Urinary bladder (tissue), 4 donors: ENCODE measurements at places on chromosomes 2 and 18.

DNA sequence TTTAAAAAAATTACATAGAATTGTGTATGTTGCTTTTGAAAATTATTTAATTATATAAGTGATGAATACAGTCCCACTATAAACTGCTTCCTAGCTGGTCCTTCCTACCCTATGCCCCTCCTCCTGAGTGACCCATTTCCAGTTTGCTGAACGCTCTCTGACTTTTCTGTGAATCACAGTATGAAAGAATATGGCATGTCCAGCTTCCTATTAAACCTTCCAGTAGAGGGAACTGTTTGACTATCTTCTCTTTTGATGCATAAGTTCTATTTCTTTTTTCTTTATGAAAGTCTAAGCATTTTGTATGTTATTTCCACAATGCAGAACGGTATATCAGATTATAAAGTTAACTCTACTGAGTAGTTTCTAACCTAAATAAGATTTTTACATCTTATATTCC lies 41.3 kb downstream of the PSMG2 start:
- DNase-seq, result no peak

- DNase-seq, result no peak
Measured at GRCh38 chr2:120221616-120222015, 1.6 kb downstream of the TMEM185B start.

GRCh38 chr2:39135690-39136259 lies 14.9 kb upstream of the SOS1 start:
- DNase-seq, result no peak

DNA sequence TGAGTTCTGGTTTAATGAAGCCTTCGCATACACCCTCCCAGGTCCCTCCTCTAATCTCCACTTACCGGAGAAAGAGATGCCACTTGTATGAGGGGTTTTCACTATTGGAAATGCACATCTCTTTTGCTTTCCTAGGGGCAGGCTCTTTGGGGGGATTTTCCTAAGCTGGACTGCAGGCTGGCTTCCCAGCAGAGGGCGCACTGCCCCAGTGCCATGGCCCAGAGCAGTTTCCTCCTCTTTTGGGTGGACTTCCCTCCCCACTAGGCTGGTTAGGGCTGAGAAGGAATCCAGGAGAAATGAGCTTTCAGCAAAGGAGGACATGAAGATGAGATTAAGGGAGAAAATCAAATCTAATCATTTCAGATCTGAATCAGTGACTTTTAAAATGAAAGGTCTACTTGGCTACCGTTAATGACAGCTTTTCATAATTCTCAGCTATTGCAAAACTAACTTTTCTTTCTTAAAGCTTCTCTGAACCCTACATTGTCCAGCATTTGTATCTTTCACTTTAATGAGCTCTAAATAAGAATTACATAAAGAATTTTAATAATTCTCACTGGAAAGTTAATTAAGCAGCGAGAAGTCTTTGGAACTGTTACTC lies 784.1 kb upstream of the FANCL start:
- no peak for DNase-seq

DNA sequence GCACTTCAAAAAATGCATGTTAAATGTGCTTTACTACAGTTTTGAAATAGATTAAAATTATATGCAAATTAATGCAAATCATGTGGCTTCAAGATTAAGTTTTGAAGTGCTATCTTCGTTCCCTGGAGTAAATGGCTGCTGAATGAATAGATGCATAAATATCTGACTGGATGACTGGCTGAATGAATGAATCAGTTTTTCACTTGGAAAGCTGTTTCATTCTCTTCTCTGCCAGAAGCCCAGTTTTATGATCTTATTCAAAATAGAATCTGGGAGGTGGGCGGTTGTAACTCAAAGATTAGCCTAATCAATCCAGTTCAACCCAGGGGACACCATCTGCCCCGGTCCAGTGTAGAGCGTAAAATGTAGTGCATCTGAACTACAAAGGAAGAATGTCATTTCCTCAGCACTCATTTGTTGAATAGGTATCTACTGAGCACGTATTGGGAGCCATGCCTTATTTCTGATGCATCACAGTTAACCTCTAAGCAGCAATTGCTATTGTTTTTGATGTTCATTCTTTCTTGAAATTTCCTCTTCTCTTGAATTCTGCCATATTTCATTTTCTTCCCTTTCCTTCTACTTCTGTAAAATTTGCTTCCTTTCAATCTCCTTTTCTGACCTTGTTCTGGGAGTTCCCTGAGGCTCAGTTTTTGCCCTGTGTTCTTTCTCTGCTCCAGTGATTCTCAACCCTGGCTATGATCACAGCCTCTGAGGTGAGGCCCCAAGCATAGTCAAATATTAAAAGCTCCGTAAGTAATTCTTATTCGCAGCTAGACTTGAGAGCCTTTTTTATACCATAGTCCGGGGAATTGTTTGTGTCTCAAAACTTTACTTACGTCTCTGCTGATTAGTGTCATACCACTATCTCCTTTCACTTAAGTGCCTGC lies 282.7 kb downstream of the PARD3B start:
- no peak for DNase-seq

DNA sequence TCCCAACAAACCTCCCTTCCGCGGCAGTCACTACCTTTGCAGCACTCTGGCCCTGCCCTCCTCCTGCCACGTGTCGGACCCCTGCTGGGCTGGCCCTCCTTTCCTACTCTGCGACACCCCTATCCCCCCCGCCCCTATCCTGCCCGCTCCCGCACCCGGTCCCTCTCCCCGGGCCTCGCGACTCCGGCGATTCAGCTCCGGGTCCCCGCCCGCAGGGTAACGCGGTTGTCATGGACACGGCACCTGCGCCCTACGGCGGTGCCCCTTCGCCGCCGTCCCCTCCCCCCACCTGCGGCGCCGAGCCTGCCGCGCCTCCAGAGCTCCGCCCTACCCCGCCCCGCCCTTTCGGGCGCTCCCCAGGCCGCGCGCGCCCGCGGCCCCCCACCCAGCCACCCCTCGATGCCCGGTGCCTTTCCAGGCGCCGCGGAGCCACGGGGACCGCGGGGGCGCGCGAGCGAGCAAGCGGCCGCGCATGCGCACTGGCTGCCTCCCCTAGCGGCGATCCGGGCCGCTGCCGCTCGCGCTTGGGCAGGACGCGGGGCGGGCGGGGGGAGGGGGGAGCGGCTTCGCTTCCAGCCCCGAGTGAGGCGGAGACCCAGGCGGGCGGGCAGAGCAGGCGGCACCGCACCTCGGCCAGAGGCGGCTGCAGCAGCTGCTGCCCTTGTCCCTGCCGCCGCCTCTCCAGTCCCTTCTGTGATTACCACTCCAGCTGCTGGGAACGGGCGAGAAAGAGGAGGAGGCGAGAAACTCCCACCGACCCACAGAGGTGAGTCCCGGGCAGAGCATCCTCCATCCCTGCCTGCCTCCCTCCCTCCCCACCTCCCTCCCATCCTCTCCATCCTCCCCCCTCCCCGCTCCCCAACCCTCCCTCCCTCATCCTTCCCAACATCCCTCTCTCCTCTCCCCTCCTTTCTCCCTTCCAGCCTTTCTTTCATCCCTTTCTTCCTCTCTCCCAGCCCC lies at the start of gene CTNNA2:
TSS of gene CTNNA2 (plus strand) at position 610 of the 960 bp plus-strand sequence.
- no peak for DNase-seq

DNA sequence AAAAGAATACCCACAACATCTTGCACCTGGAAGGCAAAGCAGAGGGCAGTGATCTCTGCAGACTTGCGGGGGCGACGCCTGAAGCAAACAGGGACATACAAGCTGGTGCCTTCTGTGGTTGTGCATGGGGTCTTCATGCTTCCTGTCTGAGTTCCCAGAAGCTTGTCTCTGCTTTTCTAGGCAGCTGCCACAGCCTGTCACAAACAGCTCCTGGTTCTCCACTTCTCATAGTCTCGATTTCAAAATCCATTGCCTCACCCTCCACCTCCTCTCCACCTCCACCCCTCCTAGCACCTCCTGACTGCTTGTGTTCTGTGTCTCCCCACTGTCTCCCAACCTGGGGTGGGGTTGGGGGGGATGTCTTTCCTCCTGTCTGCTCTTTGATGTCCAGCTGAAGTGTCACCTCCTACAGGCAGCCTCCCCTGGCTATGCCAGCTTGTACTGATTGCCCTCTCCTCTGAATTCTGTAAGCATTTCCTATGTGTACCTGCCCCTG lies 1.7 kb upstream of the PROC start:
- no peak for DNase-seq

GRCh38 chr2:162073888-162074631 lies at the start of gene DPP4:
DPP4 (minus strand) TSS chr2:162074215; CDS start chr2:162073981, 234 bp downstream.
- DNase-seq, result no peak

DNA sequence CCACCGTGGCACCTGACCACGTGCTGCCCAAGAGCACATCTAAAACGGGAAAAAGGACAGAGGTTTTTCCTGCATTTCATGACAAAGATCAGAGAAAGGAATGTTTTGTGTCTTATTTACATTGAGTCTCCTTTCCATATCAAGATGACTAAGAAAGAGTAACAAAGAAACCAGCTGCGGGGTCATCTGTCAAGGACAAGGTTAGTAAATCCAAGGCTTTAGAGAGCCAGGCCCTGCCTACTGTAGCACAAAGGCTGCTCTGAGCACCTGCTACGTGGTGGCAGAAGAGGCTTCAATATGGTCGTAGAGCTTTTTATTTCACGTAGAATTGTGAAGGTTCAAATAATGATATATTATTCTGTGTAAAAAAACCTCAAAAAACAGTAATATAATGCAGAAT lies 51.0 kb downstream of the PRELID3A start:
- no peak for DNase-seq

GRCh38 chr2:64624862-64625261 lies 28.9 kb downstream of the SERTAD2 start:
- no peak for DNase-seq

DNA sequence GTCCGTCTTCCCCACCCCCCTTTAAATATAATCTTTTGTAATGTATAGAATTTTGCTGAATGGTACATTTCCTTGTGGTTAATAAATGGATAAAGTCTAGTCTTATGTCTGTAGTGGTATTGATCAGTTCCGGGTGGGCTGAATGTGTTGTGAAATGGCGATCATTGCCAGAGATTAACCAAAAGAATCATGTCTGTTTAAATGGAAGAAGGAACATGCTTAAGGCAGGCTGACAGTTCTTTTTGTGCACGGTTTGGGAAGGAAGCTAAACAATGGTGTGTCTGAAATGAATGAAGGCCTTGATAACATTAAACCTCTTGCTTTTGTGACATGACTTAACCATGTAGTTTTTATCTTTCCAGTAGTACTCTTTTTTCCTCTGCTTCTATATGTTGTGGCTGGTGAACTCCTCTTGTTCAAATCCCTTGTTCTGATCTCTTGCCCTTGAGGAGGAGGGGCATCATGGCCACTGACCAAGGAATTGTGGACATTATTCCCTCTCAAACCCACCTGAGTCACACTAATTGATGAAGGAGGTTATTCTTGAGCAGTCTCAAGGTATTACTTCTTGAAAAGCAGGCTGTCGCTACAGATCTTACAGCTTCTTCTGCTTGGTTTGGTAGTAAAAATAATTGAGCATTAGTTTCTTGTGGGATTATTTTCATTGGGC lies 1.7 kb downstream of the ACVR2A start:
- DNase-seq, result no peak

DNA sequence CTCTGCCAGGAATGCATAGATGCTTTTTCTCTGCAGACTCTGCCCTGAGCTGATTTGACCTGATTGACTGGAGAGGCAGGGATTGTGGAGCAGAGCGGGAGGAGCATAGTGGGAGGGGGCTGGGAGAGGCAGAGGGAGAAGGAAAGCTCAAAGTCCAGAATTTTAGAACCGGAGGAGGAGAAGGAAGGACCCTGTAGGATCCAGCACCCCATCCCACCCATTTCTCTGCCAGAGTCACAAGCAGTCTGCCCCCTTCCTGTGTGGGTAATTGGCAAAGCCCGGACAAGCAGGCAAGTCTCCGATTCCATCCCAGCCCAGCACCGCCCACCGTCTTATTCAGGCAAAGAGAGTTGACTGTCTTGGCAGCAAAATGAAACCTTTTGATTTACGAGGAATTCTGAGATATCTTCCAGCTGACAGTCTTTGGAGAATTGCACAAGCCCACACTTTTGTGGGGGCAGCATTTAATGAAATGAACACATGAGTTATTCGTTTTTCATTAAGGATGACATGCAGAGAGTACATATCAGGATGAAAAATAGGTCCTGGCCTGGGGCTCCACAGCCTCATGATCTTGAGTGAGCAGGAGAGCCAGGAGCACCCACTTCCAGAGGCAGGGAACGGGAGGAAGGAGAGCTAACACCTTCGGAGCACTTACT lies 103.1 kb downstream of the MCFD2 start:
- peak; percentile 88 for DNase-seq

DNA sequence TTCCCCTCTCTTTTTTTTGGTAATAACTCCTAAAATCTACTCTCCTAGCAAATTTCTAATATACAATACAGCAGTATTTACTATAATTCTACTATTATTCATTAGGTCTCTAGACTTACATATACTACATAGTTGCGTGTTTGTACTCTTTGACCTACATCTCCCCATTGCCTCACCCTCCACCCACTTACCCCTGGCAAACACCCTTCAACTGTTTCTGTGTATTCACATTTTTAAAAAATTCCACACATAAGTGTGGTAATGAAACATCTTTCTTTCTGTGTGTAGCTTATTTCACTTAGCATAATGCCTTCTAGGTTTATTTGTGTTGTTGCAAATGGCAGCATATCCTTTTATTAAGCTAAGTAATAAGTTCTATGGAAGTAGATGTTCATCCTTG lies 336.0 kb downstream of the CCDC85A start:
- DNase-seq, result no peak

- DNase-seq, result no peak
Measured at GRCh38 chr2:108586116-108586515, 51.8 kb downstream of the LIMS1 start.

DNA sequence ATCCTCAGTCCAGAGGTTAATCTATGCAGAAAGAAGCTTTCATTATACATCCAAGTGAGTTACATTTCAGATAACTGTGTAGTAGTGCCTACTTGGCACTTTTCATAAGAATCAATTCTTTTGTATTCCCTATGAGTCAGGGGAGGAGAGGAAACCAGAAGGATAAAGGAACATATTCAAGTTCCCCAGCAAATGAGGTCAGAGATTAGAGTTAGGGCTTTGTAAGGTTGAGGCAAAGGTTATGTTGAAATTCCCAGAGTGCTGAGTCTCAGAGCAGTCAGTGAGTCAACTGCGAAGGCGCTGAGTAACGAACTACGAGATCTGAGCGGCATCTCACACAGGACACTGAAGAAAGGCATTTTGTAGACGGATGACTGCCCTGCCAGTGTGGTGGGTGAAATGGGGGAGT lies 25.1 kb upstream of the ME2 start:
- no peak for DNase-seq

DNA sequence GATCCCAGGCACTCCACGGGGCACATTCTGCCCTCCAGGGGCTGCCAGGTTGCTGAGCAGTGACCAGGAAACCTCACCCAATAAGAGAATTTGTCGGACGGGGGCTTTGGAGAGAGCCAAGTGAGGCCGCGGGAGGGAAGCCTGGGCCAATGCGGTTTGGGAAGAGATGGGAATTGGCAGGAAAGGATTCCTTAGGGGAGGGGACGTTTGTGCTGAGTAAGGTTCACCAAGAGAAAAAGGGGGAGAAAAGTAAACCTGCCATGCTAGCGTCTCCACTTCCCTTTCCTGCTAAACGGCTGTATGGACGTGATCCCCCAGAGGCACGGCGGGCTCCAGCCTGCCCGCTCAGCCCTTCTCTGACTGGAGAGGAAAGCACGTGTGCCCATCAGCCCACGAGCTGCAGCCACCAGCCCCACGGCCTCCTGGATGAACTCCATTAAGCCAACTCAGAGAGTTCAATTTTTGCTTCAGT lies 194.4 kb upstream of the ID2 start:
- no peak for DNase-seq

DNA sequence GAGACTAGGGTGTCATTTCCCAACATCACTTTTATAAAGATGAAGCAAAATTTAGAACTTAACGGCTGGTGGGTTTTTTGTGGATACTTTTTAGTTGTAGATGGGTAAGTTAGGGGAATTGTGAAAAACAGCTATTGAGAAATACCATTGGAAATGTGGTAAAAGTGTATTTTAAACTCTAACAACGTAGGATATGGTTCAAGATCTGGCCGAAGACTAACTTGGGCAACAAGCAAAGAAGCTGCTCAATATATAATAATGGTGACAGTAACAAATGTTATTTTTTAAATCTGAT lies 1.6 kb downstream of the DNAH7 start:
- DNase-seq, result no peak
